Chondrocyte (in vitro differentiated cells): ENCODE measurements at places on chromosomes 4 and X.

DNA sequence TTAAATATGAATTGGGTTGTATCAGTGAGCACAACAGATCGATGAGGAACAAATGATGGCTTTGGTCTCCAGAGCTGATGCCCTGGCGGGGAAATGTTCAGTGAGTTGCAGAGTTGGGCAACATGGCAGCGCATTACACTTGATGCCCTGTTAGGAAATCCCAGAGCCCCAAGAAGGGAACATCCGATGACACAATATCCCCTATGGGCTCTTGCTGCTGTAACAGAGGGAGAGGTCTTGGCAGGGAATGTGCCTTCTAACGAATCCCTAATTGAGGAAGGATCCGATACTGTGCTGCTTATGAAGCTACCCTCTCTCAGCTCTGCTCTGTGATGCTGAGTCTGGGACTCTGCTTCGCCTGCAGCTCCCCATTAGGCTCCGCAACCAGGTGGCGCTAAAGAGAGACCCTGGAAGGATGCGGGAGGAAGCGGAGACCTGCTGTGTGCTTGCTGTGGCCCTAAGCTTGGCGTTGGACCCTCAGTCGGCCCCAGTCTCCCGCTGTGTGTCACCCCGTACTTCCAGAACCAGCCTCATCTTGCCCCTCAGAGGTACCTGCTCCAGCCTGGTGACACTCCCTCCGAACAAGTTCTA is 38.9 kb downstream of the PDHA1 start:
- DNase-seq: no peak

DNA sequence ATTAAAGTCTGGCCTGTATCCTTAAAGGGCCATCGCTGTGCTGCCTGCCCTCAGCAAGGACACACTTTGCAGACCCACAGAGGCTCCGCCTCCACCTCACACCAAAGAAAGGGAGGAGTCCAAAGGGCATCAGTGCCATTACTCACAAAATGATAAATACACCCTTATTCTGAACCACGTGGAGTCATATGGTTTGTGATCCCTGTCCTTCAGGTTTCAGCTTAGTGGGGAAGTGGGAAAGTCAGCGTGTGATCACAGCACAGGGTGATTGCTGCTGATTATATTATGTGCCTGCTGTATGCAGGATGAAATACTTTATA is 35.9 kb upstream of the MSANTD1 start:
- peak; percentile 17 for DNase-seq

DNA sequence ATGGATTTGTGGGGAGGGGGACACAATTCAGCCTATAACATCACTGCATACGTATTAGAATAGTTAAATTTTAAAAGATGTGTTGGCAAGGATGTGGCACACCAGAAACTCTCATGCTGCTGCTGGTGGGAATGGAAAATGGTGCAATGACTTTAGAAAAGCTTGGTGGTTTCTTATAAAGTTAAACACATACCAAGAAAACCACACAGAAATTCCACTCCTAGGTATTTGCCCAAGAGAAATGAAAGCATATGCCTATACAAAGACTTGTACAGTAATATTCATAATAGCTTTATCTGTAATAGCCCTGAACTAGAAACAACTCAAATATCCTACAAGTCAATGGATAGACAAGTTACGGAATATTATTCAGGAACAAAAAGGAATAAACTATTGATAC is 71.3 kb upstream of the PDHA1 start:
- no peak for DNase-seq

DNA sequence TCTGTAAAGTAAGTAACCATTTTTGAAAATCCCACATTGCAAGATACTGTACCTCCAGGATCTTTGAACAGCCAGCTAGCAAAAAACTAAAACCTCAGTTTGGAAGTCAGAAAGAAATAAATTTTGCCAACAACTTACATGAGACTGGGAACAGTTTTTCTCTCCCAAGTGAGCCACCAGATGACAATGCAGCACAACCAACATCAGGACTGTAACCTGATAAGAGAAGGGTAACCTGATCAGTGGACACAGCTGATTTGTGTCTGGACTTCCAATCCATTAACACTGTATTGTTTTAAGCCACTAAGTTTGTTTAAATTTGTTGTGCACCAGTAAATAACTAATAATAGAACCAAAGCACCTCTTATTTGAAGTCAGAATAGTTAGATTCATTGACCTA is 923.3 kb downstream of the FAT4 start:
- DNase-seq: no peak

GRCh38 chr4:144595681-144596080 is 50.3 kb upstream of the HHIP start:
- DNase-seq: no peak

DNA sequence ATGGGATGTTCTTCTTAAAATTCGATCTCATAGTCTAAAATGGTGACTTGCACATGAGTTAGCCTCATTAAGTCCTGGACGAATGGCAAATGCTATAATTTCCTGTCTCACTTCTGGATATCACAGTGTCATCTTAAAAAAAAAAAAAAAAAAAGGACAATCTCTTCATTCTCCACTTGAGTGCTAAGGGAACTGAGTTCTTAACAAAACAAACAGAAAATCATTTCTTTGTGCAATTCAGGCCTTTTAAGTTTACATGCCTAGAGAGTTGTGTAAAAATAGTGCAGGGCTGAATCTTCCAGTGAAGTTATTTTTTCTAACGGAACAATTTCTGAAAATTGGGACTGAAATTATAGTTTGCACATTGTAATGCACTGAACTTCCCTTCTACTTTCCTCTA is 122.8 kb upstream of the FAT1 start:
- DNase-seq: no peak
